ENCODE measurements at places on chromosomes 2 and 18.

- no peak for DNase-seq
Observed at GRCh38 chr18:80161781-80162417, 52.8 kb downstream of the ADNP2 start.

DNA sequence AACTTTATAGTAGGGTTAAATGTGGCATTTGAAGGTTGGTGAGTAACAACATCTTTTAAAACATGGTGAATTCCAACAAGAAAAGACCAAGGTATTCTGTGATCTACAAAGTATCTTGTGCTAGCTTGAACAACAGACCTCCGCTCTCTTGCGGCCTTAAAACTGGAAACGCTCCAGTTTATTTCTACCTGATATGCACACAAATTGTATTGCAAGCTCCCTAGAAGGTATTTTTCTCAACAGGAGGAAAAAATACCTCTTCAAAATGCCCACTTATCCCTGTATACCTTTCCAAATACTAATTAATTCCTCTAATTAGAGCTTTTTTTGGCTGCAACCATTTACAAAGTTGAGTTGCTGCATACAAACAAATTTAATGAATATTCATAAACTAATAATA is 69.5 kb downstream of the KCNH7 start:
- DNase-seq: no peak

DNA sequence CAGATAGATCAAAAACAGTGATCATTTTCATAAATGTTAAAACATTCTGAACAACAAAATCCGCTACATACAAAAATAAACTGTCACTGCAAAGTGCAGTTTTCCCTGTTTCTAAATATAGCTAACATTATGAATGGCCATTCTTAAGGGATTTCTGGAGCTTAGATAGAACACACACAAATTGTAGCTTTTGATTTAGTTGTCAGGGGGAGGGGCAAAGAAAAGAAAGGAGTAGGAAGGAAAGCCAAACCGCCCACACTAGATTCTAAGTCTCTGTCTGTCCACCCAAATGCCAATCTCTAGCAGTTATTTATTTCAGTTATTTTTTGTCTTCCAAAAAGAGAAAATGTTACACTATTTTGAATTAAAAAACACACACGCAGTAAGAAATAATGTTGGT is 182.4 kb downstream of the CDH2 start:
- no peak for DNase-seq

- DNase-seq: no peak
Observed at GRCh38 chr18:61545281-61546245, 212.3 kb downstream of the CDH20 start.

DNA sequence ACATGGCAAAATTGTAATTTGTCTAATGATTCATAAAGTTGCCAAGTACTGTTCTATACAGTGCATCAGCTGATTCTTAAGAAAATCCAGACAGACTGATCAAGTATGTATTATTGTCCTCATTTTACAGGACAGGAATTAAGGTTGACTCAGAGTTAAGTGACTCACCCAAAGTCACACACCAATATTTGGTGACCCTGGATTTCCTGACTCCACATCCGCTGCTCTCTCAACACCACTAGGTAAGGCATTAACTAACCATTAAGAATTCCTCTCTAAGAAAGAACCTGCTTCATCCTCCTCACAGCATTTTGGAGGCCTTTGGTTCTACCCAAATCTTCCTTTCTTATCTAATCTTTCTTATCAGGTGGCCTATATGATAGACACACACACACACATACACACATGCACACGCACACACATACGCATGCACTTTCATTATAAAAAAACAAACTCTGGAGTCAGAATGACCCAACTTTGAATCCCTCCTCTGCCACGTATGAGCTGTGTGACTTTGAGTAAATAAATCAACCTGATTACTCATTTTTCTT is 150.8 kb downstream of the ANKRD44 start:
- peak; percentile 33 for DNase-seq

- no peak for DNase-seq
Observed at GRCh38 chr2:208571764-208572131, 165.2 kb downstream of the PTH2R start.

- no peak for DNase-seq
Observed at GRCh38 chr2:6043238-6043637, 351.1 kb downstream of the SOX11 start.

GRCh38 chr2:138730497-138731030 is 49.6 kb downstream of the NXPH2 start:
- DNase-seq: no peak

- DNase-seq: no peak
Observed at GRCh38 chr18:55539240-55539639, 48.8 kb downstream of the TCF4 start.

- no peak for DNase-seq
Observed at GRCh38 chr2:53640466-53640865, 127.1 kb upstream of the CHAC2 start.

- DNase-seq: no peak
Observed at GRCh38 chr2:74119339-74119738, 28.4 kb downstream of the BOLA3 start.

DNA sequence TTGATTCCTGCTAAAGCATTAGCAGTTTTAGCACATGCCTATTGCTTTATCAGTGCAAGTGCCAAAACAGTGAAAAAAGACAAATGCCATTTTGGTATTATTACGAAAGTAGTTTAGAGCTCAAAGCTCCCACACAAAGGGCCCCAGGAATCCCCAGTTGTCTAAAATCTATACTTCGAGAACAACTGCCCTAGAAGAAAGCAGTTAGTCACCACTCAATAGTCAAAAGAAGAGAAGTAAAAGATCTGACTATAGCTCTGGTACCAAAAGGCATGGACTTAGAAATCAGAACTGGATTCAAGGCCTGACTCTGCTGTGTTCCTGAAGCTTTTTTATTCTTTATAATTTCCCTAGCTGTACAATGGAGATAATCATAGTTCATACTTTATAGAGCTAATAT is 21.8 kb downstream of the SCN3A start:
- DNase-seq: no peak

DNA sequence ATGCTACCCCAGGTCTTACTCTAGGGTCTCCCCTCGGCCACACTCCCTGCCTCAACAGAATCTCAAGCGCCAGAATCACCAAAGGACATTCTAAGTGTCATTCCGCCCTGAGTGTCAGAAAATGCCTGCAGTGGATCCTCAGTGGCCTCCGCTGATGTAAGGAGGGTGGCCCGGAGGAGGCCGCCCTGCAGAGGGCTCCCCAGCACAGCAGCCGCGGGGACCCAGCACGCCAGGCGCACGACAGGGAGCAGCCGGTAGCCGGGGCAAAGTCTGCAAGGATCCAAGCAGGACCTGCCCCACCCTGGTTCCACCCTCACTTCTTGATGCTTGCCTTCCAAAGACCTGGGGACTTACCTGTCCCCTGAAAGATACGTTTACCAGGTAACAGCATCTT is 54.2 kb upstream of the ID2 start:
- no peak for DNase-seq

GRCh38 chr2:206562375-206562774 is 79.9 kb upstream of the FAM237A start:
- no peak for DNase-seq

GRCh38 chr18:8091035-8091434 is 518.2 kb upstream of the RAB12 start:
- no peak for DNase-seq

GRCh38 chr2:157075924-157076323 is 181.6 kb upstream of the GALNT5 start:
- no peak for DNase-seq

- DNase-seq: no peak
Observed at GRCh38 chr2:179554639-179555386, 290.2 kb upstream of the SESTD1 start.

- no peak for DNase-seq
Observed at GRCh38 chr2:56268856-56269255, 85.1 kb downstream of the CCDC85A start.

GRCh38 chr2:128608921-128609880 is 290.5 kb upstream of the HS6ST1 start:
- DNase-seq: no peak

- DNase-seq: no peak
Observed at GRCh38 chr2:29055601-29056000, 18.7 kb downstream of the PCARE start.

- DNase-seq: no peak
Observed at GRCh38 chr2:170475878-170476277, 239.3 kb upstream of the SP5 start.

DNA sequence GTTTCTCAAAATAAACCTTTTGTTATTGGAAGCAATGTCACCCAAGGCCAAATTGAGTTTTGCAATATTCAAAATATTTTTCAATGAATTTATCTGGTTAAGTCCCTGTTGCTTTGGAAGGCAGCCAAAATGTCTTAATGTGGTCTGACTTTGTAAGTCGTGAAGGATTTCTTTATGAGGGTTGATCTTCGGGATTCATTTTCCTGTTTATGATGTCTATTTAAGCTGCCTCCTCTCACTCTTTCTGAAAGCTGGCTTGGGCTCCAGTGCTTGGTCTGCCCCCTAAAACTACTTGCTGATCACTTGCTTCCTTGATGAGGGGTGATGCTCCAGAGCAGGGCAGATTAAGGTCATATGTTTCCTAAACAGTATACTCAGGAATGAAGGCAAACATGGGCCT is 141.1 kb downstream of the ANTXR1 start:
- no peak for DNase-seq

- DNase-seq: no peak
Observed at GRCh38 chr18:63578357-63578958, 8.7 kb upstream of the SERPINB13 start.

DNA sequence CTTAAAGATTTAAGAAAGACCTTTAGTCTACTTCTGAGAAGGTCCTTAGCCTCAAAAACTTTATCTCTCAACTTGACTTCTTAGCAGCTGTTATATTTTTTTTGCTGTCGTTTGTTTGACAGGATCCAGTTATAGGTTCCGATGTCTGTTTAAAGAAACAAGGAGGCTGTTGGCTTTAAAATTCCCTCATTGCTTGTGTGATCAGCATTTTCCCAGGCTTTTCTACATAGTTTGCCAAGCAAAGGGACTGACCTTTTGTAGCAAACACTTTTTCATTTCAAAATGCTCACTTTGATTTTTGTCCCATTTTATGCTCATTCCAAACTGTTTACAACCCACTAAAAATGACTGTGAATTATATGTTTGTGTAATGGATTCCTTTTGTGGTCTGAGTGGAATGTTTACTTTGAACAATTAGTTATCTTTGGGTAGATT is 394.9 kb downstream of the ARHGAP15 start:
- DNase-seq: no peak

DNA sequence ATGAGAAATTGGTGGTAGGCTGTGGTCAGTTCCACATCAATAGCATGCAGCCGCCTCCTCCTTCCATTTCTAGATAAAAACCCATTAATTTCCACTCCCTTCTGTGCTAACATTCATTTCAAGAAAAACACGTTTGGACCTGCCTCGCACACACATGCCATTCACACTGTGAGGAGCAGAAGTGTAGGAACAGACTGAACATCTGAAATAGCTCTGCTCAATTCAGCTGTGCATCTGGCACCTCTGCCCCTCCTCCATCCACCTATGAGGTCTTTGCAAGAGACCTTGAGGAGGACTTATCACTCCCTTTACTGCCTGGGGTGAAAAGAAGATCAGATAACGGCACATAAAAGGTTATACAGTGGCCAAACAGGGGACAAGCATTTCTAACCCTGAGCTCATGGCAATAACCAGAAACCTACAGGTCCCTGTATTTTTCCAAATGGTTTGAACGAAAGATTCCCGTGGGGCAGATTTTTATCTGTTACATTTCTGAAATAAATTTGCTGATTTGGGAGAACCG is 30.8 kb upstream of the LRP2 start:
- no peak for DNase-seq

- DNase-seq: no peak
Observed at GRCh38 chr2:120103723-120104467, 91.0 kb downstream of the EPB41L5 start.

- DNase-seq: no peak
Observed at GRCh38 chr18:10269261-10269660, 185.2 kb upstream of the APCDD1 start.

- DNase-seq: no peak
Observed at GRCh38 chr2:138536302-138536701, 34.7 kb downstream of the SPOPL start.

GRCh38 chr2:198309673-198310280 is 505.4 kb downstream of the PLCL1 start:
- DNase-seq: peak; percentile 41

- no peak for DNase-seq
Observed at GRCh38 chr18:6161549-6161948, 253.2 kb downstream of the L3MBTL4 start.

GRCh38 chr2:173493874-173494273 is 139.2 kb downstream of the CDCA7 start:
- no peak for DNase-seq

DNA sequence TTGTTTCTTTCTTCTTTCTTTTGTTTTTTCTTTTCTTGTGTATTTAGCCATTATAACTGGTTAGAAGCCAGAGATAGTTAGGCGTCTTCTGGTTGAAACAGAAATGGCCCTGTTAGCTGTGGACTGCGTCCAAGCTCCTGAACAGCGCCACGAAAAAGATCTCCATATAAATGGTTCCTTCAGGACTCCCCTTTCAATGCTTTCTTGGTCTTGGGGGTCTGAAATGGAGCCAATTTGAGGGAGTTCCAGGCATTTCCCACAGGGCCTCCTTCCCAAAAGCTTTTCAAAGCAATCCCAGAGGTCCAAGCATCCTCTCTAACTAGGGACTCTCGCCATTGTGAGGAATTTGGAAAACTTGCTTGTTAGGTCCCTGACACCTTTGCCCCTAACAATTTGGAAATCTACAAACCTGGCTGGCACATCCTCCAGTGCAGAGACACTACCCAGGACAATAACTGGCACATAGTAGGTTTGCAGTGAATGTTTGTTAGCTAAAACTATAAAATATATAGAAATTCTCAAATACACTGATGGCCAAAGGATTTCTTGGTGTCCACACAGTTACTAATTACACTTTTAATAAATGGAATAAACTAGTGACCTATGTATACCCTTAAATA is 80.1 kb downstream of the MYCN start:
- DNase-seq: no peak

GRCh38 chr2:43274055-43274454 is 47.6 kb upstream of the ZFP36L2 start:
- DNase-seq: no peak

DNA sequence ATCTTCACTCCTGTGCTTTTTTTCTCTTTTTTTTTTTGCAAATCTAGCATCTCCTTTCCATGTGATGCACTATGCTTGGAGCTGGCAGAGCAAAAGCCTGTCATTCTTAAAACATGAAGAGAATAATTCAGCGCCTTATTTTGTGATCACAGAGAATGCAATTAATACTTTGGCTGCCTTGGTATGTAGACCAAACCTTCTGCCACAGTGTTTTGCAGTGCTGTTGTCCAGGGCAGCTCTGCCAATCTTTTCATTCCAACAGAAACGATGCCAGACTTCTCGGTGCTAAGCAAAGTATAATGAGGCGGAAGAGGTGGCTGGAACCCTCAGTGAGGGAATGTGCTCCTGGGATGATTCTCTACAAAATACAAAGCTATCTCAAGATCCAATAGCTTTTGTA is 25.6 kb downstream of the BCL2 start:
- no peak for DNase-seq

- no peak for DNase-seq
Observed at GRCh38 chr2:77156599-77156998, 365.6 kb downstream of the LRRTM4 start.

- DNase-seq: no peak
Observed at GRCh38 chr2:240013343-240013742, 11.8 kb downstream of the NDUFA10 start.

- DNase-seq: no peak
Observed at GRCh38 chr2:159616286-159616701, at the start of gene BAZ2B. Gene BAZ2B (minus strand): TSS chr2:159616548. CDS start chr2:159478719, 137,829 bp downstream.
